Right cardiac atrium (tissue), 5 donors: ENCODE measurements at places on chromosomes 2 and 18. TPM values are rescaled to one million over a fixed set of nuclear protein-coding genes. Genes with fewer than 3 reads are reported as not detected.

- no peak for DNase-seq
Observed at GRCh38 chr2:177535958-177536504, 143.5 kb downstream of the AGPS start.

DNA sequence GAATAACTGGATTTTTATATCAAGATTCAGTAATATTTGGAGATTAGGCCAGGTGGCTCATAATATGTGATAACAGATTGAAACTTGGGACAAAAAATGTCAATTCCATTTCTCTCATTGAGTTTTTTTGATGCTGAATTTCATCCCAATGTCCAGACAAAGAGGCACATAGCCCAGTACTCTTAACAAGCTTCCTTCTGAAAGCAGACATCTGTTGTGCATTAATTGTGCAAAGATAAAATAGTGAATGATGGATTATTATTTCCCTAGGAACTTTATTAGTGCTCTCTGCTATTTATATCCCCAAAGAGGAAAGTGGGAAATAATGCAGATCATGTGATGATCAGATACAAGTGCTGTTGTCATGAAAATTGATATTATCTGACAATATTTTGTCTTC, 234.1 kb downstream of the CCDC102B start:
- DNase-seq: no peak

DNA sequence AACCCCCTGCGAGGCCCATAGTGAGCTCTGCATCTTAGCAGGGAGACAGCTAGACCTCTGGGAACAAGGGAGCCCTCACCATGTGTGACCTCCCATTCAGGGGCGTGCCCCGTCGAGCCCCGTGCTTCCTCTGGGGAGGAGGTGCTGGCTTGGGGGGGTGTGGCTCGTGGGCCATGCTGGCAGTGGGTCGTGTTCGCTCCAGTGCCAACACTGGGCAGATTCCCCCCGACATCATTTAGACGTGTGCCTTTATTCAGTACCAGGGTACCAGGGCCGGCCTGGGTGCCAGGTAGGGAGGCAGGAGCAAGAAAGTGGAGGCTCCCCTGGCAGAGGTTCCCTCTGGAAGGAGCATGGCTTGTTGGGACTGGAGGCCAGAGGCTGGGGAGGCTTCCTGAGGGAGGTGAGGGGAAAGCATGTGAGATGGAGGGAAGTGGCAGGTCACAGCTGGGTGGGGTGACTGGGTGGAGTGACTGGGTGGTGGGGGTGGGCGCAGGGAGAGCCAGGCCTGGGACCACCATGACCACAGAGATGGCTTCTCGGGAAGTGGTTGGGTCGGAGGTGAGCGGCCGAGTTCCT, 15.2 kb downstream of the GPC1 start:
- peak; percentile 51 for DNase-seq

DNA sequence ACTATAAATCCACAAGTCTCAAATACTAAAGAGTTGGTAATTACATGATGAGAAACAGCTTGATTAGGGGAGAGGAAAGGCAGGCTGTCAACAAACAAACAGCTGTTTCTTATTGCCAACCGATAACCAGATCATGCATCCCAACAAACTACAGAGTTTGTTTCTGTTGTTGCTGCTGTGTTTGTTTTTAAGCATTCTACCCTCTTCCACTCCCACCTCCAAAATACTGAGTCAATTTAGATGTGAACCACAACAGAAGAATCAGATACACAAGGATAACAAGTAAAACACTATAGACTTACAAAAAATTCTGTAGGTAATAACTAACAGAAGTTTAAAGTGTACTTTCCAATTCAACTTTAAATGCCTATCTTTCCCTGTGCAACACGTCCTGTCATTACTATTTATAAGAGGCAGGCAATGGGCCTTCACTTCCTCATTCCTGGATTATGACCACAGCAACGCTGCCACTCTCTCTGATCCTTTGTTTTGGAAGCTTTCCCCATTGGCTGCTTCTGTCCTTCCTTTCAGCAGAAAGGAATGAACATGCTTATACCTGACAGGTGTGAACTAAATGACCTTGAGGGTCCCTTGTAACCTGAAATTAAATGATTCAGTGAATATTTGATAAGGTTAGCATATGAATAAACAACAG, 152.0 kb downstream of the SRBD1 start:
- DNase-seq: no peak

GRCh38 chr2:98734823-98735260, 3.9 kb upstream of the MGAT4A start:
- no peak for DNase-seq

The UGT1A3 gene
- total RNA-seq: not detected

DNA sequence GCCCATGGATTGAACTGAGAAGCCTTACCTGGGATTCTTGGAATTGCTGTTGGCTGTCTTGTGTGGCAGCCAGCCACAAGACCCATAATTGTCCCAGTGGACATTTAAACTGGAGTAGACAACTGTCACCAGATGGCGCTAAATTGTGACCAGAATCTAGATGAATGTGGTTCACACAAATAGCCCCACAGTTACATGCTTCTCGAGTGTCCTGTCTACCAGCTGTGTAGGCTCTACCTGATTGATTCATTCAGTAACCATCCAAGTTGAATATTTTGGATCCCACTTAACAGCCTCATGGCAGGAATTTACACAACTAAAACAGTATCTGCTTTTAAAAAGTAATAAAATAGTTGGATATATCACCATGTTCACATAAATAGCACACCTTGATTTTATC, 73.2 kb downstream of the MAP4K4 start:
- DNase-seq: no peak

DNA sequence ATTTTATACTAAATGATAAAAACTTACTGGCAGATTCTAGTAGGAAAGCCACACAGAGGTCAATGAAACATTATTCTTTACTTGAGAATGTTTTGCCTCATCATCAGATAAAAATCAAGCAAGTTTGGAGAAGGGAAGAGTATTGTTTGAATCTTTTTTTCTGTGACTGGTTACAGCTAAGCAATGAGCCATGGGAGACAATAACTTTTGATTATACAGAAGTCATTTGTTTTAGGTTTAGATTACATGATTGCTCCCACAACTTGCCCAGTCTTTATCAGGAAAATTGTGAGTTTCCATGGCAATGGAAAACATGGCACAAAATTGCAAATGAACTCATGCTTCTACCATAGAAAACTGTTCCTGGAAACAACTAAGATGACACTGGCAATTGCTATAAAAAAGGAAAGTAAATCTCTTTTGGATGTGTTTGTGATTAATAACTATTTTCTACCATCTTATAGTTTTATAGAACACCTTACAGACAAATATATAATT, 476.8 kb downstream of the MBD2 start:
- DNase-seq: no peak

DNA sequence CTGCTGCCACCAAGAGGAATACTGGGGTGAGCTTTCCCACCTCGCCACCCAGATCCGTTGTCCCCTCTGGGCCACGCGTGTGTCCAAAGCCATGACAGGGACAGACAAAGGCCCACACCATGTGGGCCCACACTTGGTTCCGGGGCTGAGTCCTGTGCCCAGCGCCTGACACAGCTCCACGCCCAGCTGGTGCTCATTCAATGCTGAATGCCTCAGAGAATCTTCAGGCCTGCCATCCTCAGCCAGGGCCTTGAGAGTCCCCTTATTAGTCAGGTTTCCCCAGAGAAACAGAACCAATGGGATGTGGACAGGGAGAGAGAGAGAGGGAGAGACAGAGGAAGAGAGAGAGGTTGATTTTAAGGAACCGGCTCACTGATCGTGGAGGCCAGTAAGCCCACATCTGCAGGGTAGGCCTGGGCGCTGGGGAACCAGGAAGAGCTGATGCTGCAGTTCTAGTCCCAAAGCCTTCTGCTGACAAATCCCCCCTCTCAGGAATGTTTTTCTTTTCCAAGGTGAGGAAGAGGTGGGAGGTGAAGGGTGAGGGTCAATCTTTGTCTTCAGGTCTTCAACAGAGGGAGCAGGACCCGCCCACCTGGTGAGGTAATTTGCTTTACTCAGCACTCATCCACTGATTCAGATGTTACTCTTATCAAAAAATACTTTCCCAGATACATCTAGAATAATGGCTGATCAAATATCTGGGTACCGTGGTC, 10.2 kb upstream of the SPATA3 start:
- DNase-seq: no peak

- DNase-seq: no peak
Observed at GRCh38 chr2:181554061-181554830, 97.1 kb downstream of the ITGA4 start.

DNA sequence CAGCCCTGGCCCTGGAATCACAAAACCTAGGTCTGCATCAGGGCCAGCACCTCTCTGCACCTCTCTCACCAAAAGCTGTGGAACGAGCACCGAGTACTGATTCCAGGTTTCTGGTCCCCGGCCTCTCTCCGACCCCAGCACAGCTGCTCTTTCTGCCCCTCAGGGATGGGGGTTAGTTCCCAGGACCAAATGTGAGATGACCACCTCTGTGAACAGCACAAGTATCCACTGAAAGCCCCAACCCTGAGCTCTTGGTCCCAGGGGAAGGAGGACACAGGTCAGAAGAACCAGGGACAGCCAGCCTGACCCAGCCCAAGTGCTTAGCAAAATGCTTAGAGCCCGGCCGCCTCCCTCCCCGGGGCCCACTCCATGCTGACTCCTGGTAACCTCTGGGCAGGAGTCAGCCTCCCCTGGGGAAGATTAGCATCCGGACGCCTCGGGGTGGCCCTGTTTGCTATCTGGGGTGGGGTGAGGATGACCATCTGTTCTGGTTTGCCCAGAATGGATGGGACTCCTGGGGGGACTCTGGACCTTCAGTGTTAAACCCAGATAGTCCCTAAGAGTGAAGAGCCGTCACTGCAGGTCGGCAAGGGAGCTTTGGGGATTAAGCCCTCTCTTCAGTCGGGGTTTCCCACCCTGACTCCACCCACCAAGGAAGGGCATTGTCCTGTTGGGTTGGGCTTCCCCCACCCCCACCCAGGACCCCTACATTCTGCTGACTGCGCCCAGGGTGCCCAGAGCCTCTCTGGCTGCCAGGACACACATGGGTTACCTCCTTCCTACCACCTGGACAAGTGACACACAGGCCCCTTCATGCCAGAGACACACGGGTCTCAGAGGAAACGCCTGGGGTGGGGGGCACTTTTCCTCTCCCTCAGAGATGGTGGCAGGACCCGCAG, 9.4 kb upstream of the GPR55 start:
- DNase-seq: no peak

DNA sequence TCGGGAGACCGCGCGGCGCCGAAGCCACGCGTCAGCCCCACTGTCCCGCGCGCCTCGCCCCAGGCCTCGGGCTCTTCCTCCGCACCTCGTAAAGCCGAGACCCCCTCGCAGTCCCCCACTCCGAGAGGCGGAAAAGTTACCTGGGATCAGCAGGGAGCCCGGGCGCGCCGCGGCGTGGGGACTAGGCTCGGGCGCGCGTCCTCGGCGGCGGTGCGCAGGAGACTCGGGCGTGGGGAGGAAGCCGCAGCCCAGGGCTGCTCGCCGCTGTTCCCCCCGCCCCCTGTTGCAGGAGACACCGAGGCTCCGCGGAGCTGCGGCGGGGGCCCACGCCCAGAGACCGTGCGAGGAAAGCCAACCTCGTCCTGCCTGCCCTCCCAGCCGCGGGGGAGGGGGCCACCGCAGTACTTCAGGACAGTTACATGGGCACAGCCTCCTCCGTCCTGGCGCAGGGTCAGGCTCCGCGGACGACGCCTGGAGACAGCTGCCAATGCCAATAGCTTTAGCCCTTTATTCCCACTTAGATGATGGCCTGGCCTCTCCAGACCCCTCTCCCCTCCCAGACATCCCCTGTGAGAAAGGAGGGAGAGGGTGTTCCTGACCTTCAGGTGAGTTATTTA, at the start of gene EPB41L3:
TSS of gene EPB41L3 (minus strand) at position 225 of the 617 bp plus-strand sequence. CDS start 54,814 bp downstream, outside the sequence.
- peak; percentile 88 for DNase-seq

GRCh38 chr2:128654408-128654807, 335.7 kb upstream of the HS6ST1 start:
- no peak for DNase-seq

DNA sequence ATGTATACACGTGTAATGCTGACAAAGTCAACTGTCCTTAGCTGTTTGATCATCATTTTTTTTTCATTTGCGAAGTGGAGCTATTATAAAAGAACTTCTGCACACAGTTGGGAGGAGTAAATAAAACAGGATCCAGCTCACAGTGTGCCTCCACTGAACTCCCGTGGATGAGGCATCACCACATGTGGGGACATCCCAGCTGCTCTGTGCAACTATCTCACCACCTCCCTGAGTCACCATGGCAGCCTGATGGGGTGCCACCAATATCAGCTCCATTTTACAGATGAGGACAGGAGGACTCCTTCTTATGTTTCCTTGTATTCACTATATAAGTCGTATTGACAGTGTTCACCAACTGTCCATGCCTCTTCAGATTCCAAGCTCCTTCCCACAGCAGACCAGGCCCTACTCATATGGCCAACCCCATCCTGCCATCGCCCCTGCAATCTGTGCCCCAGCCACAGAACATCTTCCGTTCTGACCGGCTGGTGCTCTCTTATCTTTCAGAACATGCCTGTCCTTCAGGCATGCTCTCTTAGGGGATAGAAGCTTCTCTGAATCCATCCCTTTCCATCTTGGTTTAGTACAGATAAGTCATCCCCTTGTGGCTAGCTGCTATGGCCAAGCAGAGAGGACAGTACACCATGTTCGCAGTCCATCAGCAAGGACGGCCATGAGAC, 288.1 kb downstream of the RNF144A start:
- no peak for DNase-seq

DNA sequence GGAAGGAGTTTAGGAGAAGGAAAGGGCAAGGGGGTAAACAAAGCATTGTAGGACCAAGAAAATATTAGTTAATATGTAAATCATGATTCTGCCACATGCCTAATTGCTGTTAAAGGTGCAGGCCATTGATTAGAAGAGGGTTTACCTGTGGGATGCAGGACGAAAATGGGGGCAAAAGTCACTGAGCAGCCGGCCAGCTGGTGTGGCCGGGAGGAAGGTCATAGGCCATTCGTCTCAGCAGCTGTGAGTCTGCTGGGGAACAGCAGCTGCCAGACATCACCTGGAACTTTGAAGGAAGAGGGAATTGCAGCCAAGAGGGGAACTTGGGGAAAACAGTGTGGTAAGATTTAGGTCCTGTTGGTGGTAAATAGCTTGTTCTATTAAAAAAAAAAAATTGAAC, 184.4 kb downstream of the DYSF start:
- DNase-seq: no peak

The HPCAL1 gene
- total RNA-seq: 32.2 TPM

DNA sequence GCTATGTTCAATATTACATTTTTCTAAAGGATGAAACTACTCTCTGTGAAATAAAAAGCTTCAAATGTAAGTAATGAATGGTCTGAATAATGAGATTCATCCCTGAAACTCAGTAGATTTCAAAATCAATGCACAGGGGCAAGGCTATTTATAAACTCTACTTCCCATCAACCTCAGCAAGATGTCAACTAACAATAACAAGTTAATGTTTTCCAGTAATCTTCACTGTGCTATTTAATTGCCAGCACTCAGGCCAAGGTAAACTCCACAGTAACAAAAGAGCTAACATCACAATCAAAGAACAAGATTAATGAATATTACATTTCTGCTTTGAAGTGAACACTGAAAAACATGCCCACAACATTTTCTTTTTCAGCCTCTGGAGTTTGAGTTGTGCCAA, 144.3 kb upstream of the ZFP36L2 start:
- no peak for DNase-seq

DNA sequence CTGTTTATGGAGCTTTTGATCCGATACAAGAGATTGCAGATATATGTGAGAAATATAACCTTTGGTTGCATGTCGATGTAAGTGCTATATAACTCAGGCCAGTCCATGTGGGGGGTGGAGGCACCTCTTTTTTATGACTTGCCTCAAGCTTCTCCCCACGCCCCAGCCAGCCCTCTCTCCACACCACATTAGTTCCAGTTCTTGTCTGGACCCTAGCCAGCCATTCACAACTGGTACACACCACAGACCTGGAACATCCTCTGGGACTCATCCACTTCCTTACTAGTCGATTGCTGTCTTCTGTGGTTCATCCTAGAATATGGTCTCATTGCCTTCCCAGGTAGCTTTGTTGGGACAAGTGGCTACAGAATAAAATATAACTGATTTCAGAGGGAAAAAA, 31.0 kb downstream of the GAD1 start:
- DNase-seq: no peak
